Stimulated activated CD4-positive, alpha-beta T cell treated with anti-CD3 and anti-CD28 coated beads, Interleukin-12 subunit alpha, Interleukin-12 subunit beta, amount 100 ng/mL, for 4 hours (primary cell): ENCODE measurements at places on chromosomes 5 and 9.

DNA sequence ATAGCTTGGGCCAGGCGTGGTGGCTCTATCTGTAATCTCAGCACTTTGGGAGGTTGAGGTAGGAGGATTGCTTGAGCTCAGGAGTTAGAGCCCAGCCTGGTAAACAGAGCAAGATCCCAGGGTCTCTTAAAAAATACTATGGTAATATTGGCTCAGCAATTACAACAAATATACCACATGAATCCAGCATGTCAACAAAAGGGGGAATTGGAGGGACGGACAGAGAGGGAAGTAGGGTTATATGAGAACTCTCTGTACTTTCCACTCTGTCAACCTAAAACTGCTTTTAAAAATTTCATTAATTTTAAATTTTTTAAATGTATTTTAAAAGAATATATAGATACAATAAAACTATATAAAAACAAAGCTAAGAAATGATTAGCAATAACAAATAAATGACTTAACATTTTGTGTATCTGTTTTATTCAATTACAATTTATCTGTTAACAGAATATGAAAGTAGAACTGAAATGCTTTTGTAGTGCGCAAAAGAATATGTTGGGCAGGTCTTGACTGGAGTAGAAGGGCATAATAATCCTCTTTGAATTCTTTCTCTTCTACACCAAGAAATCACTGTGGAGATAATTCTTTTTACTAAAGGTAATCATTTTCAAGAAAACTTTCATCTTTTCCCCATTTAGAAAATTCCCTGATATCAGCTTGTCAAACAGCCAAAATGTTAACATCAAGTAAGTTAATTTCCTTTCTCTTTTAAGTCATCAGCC, 12.9 kb upstream of the CDC42SE2 start:
- DNase-seq = no peak

DNA sequence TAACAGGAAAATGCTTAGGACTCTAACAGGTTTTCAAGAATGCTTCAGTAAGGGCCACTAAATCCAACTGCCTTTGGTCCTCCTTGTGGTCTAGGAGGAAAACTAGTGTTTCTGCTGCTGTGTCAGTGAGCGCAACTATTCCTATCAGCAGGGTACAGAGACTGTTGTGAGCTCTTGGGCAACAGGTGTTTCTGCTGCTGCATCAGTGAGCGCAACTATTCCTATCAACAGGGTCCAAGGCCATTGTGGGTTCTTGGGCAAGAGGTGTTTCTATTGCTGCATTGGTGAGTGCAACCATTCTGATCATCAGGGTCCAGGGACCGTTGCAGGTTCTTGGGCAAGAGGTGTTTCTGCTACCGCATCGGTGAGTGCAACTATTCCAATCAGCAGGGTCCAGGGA, 256.3 kb downstream of the CDH10 start:
- DNase-seq = no peak

GRCh38 chr9:4838189-4838546, 45.4 kb downstream of the RCL1 start:
- no peak for DNase-seq

- DNase-seq = no peak
These were observed 1821.0 kb downstream of the EFNA5 start for GRCh38 chr5:105849701-105850100.

GRCh38 chr5:122150215-122150614, 20.9 kb downstream of the ZNF474 start:
- DNase-seq = no peak

- DNase-seq = no peak
These were observed 25.6 kb downstream of the PDZD2 start for GRCh38 chr5:31664566-31664965.

- DNase-seq = no peak
These were observed 811 bp upstream of the LRRTM2 start for GRCh38 chr5:138875946-138876345.

- no peak for DNase-seq
These were observed 125.1 kb downstream of the GDNF start for GRCh38 chr5:37714756-37715155.

GRCh38 chr5:57174890-57175510, 1.1 kb downstream of the GPBP1 start:
- no peak for DNase-seq

GRCh38 chr5:139443831-139444453, 4.6 kb upstream of the DNAJC18 start:
- DNase-seq = no peak

- DNase-seq = no peak
These were observed 188.5 kb upstream of the CCNG1 start for GRCh38 chr5:163248871-163249270.

DNA sequence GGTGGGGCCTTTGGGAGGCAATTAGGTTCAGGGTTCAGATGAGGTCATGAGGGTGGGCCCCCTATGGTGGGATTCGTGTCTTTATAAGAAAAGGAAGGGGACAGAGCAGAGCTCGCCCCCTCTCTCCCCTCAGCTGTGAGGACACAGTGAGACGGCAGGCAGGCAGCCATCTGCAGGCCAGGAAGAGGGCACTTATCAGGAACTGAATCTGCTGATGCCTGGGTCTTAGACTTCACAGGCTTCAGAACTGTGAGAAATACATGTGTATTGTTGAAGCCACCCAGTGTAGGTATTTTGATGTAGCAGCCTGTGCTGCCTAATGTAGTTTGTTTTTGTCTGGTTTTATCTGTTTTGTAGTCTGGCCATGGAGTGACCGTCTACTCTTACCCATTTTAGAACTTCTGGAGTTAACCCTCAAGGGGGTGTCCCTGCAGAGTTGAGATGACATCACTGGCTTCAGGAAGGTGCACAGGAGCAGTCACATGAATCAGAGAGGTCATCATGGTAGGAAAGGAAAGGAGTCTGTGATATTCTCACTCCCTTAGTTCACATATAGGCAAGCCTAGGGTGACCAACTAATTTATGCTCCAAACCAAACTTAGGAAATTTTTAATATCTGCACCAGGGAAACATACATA, 71.0 kb downstream of the LRRC70 start:
- no peak for DNase-seq

DNA sequence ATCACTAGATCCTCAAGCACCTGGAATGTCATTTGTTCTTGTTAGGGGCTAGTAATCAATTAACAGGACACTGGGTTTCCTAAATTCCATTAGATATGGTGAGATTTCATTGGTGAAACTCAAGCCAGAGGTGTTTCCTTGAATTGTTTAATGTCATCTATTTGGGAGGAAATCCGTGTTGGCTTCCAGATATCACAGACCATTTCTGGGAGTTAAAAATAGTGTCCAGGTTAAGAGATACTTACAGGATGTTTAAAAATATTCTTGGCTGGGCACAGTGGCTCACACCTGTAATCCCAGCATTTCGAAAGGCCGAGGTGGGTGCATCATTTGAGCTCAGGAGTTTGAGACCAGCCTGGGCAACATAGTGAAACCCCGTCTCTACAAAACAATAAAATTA, 688.3 kb upstream of the WWC1 start:
- DNase-seq = no peak

GRCh38 chr9:97563458-97564135, 62.1 kb downstream of the TMOD1 start:
- DNase-seq = no peak

DNA sequence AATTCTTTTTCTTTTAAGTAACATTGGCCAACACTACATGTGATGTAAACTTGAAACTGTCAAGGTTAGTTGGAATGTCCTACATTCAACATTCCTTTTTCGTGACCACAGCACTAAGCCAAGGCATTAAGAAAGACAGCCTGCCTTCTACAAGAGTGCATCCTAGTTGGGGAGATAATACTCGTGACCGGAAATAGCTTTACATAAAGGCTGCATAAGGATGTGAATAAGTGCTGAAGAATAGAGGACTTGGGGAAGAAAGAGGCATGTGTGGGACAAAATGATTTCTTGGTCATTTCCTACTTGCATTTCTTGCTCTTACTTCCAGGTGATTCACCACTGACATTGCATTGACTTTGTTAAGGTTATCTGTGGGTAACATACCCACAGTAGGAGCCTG, 282.0 kb downstream of the DMRT2 start:
- DNase-seq = no peak

GRCh38 chr9:109369285-109369684, 48.4 kb upstream of the EPB41L4B start:
- DNase-seq = no peak

- no peak for DNase-seq
These were observed 602.9 kb upstream of the WWC1 start for GRCh38 chr5:167688341-167689130.
